ENCODE measurements at places on chromosomes 12 and 14.

DNA sequence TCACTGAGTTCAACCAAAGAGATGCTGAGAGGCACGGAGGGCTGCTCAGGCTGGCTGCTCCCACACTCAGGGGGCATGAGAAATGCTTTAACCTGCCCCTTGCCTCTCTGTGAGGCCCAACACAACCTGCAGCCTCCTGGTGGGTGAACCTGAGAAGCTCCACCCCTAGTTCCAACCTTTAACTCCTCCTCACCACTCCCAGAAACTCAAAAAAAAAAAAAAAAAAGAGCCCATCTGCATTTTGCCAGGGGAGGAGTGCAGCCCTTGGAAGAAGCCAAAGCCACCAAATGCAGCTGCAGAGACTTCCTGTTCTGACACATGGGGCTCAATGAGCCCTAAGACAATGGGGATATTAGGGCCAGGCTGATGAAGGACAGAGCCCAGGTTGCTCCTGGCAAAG, 8.9 kb downstream of the KRT4 start:
- DNase-seq = no peak

DNA sequence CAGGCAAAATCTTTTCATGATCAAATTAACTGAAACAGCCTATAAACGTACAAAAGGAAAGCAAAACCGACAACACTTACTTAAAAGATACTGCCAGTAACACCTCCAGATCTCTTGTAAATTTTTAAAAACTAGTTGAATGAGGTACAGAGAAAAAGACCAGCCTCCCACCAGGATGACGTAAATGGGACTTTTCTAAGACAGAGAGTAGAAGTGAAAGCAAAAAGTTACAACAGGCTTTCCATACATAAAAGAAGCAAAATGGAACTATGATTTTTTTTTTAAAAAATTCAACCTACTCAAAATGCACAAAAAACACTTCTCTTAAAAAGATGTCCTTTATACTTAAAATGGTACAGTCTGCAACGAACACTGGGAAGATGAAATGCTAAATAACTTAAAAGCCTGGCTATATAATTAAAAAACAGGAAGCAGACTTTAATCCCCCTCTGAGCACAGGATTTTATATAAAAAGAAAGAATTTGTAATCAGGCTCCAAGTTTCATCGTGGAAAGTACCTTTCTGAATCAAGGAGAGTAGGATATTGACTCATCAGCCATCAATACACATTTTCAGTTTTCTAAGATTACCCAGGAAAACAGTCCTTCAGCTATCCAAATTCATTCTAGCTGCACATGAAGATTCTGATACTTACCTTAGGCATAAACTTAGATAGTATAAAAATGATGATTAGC, 14.2 kb upstream of the MYO1A start:
- DNase-seq = no peak

GRCh38 chr12:93839064-93839463, 161.9 kb downstream of the CRADD start:
- DNase-seq = no peak

DNA sequence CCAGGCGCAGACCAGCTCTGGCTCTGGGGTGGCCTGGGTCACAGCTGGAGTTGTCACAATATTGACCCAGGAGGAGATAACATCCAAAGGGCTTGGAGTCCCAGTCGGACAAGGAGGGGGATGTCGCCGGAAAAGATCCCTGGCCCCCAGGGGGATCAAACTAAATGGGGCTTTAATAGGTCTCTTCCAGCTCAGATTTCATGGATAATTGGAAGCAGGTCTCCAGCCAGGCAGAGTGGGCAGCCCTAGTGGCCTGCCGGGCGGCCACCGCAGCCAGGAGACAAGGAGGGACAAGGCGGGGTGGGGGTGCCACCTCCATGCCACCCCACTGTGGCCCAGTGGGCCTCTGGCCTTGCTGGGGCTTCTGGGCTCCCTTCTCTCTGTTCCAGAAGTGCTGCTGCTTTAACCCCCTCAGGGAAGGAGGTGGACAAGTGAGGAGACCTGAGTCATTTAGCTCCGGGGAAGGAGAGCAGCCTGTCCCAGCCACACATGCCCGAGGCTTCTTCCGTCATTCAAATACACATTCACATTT, 23.1 kb upstream of the PGF start:
- no peak for DNase-seq

DNA sequence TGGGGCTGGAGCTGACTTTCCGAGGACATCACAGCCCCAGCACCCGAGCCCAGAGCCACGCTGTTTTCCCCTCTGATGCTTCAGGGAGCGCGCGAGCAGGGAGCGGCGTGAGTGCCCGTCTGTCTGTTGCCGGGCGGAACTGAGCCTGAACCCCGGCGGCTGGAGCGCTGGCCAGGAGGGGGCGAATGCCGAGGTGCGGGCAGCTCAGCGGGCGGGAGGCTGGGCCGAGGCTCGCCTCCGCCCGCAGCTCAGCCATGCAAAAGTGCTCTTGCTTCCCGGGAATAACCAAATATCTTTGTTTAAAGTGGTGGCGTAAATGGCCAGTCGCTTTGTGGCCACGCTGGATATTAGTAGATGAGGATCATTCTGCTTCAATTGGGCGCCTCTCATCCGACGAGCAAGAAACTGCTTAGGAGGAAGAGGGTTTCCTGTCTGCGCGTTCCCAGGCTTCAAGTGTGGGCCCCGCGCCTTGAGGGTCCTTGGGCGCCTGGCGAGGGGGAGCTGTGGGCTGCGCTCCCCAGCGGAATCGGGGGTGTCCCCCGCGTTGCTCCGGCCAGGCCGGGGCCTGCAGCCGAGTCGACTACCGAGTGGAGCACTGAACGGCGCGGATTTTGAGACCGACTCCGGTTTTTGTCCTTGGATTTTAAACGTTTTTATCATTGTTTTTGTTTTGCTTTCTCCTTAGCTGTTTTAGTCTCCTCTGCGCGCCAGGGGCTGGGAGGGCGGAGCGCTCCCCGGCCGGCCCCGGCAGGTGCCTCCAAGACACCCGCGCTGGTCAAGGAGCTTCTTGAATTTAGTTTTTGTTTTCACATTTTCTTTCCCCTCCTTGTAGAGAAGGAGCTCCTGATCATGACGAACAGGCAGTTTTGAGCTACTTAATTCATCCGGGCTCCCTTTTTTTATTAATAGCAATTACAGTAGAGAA, 831 bp upstream of the NKX2-1 start:
- peak; percentile 39 for DNase-seq

DNA sequence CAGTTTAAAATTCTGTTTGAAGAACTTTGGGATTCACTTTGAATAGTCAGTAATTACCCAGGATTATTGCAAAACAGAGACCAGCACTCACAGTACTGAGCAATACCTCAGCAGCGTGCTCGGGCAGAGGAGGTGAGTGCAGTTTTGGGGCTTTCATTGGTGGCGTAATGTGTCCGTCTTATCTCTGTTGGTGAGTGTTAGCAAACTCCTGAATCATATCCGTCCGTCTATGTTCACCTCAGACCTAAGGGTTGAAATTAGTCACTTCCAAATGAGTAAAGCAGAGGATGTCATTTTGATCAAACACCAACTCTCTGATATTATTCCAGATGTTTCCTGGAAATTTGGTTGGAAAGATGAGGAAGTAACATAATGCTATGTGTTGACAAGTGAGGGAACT, 82.8 kb downstream of the BORCS5 start:
- DNase-seq = no peak

DNA sequence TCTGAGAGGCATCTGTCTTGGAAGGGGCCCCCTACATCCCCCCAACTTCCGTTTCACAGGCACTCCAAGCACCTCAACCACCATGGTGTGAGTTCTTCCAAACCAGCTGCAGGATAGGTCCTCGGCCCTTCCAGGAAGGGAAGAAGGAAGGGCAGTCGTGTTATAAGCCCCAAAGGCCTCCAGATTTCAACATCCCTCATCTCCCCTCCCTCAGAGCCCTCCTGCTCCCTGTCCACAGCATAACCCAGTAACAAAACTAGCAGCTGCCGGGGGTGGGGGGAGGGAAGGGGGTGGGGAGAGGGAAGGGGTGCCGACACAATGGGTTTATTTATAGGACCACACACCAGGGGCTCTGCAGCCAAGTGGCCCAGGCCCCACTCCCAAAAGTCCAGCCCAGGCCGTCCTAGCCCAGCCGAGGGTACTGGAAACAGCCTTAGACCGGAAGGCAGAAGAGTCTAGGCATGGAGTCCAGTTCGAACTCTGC, 18.3 kb downstream of the NCKAP5L start:
- no peak for DNase-seq

DNA sequence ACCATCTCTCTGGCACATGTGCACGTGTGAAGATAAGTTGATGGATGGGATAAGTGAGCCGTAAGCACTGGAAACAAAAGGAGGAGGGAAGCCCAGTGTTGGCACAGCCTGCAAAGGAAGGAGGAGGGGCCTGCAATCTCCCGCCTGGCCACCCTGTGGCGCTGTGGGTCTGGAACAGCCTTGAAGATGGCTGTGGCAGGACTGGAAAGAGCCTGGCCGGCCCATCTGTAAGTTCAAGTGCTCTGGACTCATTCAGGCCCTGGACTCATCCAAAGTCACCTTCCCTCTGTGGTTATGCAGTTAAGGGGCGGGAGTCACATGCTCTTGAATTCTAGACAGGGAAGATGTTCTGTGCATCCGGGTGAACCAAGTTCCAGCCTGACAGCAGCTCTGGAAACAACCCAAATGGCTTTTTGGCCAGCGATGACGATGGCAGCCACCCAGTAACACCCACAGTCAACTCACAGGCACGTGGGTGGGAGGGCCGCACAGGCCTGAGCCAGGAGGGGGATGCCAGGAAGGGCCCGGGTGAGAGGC, 50.4 kb downstream of the CHGA start:
- DNase-seq = peak; percentile 62

- DNase-seq = no peak
Measured at GRCh38 chr14:34930591-34931091, 52.2 kb upstream of the SRP54 start.

- DNase-seq = no peak
Measured at GRCh38 chr12:105030820-105031807, 45.0 kb downstream of the NOPCHAP1 start.

GRCh38 chr12:84874825-84875139, 37.8 kb downstream of the SLC6A15 start:
- DNase-seq = no peak

GRCh38 chr12:74820324-74820723, 282.7 kb downstream of the ATXN7L3B start:
- no peak for DNase-seq

DNA sequence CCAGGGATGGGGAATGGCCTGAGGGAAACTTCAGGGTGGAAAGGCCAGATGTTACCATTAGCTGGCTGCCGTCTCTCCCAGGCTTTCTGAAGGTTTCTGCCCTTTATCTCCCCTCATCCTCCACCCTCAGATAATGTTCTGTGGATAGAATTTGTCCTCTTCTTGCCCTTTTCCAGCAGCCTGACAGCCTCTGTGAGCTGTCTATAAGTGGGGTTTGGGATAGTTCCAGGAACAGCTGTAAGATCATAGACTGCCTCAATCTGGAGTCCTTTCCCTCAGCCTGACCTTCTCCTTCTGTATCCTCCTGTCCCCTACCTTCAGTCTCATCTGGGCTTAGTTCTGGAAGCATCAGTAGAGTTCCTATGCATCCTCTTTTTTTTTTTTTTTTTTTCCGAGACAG, 2.8 kb upstream of the RND1 start:
- no peak for DNase-seq

DNA sequence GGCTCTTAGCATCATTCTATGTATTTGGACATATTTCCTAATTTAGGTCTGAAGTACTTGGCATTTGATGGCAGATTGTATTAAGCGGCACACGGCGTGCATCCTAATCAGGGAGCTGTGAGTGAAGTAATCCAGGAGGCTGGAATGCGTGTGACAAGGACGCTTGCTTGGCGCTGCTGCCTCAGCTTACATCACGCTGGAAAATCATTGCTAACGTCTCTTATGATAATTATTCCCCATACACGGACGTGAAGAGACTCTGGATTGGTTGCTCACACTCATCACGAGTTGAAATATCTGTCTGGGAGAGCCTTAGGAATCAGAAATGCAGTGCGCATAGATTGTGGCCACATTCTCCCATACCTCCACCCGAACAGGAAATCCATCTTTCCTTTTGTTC, 85.3 kb downstream of the FBXW8 start:
- DNase-seq = no peak

DNA sequence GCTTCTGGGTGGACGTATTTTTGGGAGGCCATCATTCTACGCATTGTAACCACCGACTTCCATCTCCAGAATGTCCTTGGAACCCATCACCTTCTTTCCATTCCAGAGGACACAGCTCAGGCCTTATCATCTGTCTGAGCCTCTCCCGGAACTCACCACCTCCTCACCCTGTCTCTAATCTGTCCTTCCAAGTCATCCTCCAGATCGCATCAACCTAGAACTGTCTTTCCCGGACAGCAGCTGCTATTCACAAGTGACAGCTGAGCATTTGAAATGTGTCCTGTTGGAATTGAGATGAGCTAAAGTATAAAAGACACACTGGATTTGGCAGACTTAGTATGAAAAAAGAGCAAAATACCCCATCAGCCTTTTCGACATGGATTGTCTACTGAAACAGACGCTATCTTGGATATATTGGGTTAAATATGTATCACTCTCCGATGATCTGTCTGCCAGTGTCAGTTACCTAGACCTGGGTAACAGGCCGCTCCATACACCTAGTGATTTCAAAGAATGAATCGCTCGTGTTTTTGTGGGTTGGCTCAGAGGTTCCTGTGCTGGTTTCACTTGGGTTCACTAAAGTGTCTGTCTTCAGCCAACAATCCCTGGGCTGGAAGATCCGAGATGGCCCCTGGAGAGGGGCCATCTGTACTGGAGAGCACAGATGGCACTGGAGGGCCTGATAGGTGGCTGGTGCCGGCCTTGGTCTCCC, 104.4 kb upstream of the RFLNA start:
- peak; percentile 49 for DNase-seq

DNA sequence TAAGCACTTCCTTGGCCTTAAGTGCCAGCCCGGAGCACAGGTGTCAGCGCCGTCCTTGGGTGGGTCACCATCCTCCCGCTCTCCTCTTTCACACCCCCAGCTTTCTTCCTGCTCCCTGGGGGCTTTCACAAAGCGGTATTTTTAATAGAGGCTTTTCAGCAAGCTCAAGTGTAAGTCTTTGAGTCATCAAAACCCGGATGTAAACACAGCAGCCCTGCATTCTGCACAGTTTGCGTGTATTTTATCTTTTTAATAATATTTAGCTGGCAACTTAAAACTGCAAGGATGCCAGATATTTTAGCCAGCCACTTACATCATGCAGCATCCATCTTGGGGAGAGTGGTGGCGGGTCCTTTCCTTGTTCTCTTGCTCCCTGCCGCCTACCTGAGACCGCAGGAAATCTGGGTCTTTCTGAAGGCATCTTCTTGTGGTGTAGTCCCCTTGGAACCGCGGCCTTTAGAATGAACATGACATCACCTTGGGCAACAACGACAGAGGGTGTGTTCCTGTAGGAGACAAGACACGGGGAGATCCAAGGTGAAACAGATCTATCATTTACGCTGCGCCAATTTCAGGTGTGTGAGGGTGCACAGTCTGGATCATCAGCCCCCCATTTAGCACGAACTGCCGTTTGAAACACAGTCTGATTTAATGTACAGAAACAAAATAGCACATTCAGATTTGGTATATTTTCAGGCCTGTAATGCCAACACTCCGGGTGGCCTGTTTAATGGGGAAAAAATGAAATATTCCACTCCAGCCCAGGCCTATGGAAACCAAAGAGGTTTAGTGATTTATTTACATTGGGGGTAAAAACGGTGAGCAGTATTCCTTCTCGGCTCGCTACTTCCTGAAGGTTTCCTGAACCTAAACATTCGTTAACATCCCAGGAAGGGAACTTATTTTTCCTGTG, 12.5 kb upstream of the IRF2BPL start:
- DNase-seq = peak; percentile 51

GRCh38 chr14:65073605-65074201, 28.6 kb downstream of the MAX start:
- DNase-seq = no peak

GRCh38 chr14:57632649-57633048, 139.0 kb upstream of the CCDC198 start:
- no peak for DNase-seq

- no peak for DNase-seq
Measured at GRCh38 chr12:45828402-45828801, 98.9 kb downstream of the ARID2 start.
